Posterior cingulate gyrus (tissue), 11 donors: ENCODE measurements at places on chromosomes 7 and 10.
A peak's percentile ranks its signal among the peaks of the same experiment; 100 is the strongest.

GRCh38 chr10:17647326-17647725 lies 3.4 kb downstream of the STAM start:
- no peak for DNase-seq

GRCh38 chr7:46454816-46455215 lies 533.7 kb upstream of the IGFBP3 start:
- no peak for DNase-seq

DNA sequence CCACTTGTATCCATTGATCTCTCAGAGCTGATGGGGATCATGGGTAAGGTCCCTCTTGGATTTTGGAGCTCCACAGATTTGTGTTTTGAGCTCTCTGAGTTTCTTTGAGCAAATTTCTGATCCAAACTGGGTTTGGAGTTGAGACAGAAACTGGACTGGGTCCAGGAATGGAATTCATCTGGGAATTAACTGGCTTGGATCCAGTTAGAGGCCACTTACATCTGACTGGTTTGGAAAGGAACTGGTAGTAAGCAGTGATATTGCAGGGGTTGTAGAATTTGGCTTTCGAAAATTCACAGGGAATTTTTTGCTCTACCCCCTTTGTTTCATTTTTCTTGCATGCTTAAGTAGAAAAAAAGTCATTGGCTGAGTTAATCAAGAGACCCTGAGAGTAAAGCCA lies 245.6 kb downstream of the SEMA3D start:
- DNase-seq = no peak

DNA sequence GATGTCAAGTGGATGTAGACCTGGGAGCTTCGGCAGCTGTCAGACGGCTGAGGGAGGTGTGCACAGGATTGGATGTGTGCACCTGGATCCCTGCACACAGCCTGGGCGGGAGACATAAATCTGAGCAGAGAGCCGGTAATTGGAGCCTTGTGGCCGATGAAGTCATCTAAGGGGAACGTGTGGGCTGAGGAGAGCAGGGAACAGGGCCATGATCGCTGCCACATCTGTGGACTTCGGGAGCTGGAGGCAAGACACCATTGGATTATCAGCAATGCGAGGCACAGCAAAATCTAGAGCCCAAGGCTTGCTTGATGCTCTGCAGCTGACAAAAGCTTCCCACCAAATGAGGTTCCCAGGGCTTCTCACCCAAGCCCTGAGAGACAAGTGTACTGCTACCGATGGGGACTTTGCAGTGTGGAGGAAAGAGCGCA lies 147.7 kb downstream of the PTPN20 start:
- no peak for DNase-seq

- no peak for DNase-seq
These were observed 399.1 kb upstream of the AKR1E2 start for GRCh38 chr10:4426866-4427265.

DNA sequence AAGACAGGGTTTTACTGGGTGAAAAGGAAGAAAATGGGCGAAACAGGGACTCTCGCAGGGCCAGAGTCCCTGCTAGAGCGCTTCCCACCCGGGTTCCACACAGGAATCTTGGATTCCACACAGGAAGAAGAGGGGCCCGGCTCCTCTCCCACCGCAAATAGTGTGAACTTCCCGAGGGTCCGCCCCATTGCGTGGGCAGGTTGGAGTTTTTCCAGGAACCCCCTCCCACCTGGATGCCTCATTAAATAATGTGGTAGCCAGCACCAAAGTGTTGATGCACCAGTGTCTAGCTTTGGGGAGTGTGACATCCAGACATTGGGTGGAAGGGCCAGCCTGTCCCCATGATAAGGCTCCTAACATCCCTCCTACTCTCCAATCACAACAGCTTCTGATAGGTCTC lies 330.3 kb upstream of the ZNF32 start:
- DNase-seq = no peak

DNA sequence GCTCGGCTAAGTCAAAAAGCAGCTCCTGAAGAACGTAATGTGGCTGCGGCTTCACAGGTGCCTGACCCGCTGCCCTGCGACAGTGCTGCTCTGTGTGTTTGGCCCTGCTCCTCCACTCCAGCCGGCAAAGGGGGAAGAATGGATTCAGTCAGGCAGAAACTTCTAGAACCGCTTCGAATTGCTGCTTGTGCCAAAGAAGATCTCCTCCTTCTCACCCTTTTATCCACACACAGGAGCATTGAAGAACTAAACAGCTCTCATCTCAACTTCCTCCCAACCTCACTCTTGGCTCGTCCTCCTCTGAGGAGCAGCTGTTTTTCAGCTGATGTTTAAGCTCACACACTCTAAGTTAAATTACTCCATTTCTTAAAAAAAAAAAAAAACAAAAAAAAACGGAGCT lies 651.4 kb downstream of the INHBA start:
- no peak for DNase-seq

- no peak for DNase-seq
These were observed 424.7 kb upstream of the FOXK1 start for GRCh38 chr7:4257146-4258111.

DNA sequence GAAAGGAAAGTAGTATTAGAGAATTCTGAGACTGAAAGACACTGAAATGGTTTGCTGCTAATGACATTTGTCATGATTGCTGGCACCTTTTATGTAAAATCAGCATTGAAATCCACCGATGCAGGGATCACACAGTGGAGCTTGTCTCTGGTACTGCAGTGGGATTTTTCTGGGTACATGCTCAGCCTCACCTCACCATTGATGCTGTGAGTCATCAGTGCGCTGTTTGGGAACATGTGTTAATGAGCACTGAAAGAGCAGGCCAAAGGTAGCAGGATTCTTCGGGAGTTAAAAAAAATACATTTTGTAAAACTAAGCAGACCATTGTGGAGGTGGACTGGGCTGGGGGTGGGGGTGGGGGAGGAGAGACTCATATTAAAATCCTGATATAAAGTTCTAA lies 174.9 kb downstream of the CREB5 start:
- no peak for DNase-seq

GRCh38 chr10:96991313-96991841 lies 159.3 kb downstream of the LCOR start:
- DNase-seq = no peak

DNA sequence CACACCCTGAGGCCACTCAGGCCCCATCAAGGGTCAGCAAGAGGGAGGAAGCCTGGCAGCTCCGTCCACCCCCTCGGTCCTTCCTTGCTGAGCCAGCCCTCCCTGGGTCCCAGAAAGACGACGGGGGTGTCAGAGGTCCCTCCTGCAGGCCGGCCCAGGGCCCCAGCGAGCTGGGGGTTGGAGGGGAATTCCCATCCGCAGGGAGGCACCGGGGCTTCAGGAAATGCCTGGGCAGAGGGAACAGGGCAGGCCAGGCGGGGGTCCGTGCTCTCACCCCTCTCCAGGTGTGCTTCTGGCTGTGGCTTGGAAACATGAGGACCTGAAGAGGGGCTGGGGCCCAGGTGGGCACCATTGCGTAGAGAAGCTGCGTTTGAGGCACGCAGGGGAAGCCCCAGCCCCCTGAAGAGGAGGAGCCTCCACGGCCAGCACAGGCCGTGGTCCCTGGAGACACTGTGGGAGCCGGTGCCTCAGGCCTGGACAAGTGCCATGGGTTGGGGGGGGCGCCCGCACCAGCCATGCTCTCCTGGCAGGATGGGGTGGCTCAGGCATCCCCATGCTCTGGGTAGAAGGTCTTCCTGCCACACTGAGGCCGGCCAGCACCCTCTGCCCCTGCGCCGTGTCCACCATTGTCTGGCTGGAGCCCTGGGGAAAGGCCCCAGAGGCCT lies 66.7 kb downstream of the PDGFA start:
- DNase-seq = no peak

- no peak for DNase-seq
These were observed 115.8 kb upstream of the SEC61G start for GRCh38 chr7:54874804-54875203.

DNA sequence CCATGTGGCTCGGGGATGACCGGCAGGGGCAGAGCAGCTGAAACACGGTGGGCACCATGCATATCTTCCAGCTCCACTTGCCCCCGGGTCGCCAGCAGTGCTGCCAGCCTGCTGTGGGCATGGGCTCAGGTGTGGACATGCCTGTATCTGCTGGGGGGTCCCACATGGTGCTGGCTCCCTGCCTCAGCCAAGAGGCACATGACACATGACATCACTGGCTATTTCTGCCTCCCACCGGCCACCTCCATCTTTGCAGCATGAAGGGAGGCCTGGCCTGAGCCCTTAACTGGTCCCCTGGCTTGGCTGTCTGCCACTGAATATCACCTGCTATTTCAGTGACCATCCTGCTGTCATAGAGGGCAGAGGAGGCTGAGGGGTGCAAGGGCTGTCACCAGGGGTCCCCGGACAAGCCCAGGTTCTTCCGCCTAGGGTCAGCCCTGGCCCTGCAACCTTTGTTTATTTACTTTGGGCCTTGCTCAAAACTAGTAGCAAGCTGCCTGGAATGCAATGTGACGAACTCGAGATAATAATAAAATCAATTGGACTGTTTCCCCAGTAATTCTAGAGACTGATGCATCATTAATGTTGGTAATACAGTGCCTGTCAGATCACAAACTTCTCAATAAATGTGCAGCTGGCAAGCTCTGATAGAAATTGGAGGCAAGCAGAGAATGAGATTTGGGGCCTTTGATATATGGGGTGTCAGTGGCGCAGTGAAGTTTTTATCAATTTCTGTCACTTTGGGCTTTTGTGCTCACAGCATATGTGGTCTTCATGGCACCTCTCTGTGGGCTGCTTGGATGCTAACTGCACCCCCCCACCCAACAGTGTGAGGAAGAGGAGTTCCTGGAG lies 28.5 kb downstream of the ZMIZ1 start:
- DNase-seq = no peak

- no peak for DNase-seq
These were observed 217.9 kb downstream of the SFMBT2 start for GRCh38 chr10:7192831-7193361.

DNA sequence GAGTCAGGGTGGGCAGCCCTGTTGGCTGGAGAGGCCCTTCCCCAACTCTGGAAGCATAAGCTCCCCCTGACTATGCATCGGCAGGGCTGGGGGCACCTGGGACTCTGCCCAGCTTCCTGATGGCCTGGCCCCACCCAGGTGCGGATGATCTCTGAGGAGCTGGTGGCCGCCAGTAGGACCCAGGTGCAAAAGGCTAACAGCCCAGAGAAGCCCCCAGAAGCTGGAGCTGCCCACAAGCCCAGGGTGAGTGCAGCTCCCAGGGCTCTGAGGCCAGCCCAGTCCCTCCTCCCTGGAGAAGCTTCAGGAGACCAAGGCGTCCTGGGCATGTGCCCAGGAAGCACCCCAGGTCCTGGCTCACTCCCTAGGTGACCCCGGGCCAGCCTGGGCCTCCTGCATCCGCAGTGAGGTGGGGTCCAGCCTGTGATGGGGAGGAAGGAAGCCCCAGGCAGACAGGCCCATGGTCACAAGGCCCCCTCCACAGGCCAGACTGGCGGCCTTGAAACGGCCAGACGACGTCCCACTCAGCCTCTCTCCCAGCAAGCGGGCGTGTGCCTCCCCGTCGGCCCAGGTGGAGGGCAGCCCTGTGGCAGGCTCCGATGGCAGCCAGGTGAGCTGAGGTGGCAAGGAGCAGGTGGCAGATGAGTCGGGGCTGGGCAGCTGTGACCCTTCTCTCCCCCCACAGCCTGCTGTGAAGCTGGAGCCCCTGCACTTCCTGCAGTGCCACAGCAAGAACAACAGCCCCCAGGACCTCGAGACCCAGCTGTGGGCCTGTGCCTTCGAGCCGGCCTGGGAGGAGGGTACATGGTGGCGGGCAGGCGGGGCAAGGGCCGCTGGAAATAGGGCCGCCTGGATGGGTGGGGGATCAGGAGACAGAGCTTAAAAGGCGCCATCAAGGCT lies 3.0 kb downstream of the LRWD1 start:
- DNase-seq = peak; percentile 75

GRCh38 chr10:12390733-12391132 lies 41.4 kb downstream of the CAMK1D start:
- DNase-seq = no peak

- DNase-seq = no peak
These were observed 5.2 kb upstream of the CFAP69 start for GRCh38 chr7:90239625-90240228.

DNA sequence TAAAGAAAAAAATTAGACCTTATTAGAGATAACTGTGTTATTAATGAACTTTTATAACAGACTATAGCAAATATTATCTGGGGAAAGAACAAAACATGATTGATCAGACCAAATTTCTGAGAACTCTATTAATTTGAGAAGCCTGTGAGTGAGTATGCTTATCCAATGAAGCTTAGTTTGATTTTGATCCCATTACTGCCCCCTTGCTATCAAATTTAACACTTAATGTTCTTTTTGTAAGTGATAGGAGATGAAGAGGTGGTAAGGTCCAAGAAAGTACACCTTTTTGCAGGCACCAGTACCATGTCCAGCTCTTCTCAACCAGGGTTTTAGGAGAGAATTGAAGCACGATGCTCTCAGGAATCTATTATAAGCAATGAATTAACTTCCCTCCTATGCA lies 49.9 kb downstream of the ZNF365 start:
- DNase-seq = no peak

GRCh38 chr7:78516450-78516849 lies 717.9 kb downstream of the PHTF2 start:
- DNase-seq = no peak

DNA sequence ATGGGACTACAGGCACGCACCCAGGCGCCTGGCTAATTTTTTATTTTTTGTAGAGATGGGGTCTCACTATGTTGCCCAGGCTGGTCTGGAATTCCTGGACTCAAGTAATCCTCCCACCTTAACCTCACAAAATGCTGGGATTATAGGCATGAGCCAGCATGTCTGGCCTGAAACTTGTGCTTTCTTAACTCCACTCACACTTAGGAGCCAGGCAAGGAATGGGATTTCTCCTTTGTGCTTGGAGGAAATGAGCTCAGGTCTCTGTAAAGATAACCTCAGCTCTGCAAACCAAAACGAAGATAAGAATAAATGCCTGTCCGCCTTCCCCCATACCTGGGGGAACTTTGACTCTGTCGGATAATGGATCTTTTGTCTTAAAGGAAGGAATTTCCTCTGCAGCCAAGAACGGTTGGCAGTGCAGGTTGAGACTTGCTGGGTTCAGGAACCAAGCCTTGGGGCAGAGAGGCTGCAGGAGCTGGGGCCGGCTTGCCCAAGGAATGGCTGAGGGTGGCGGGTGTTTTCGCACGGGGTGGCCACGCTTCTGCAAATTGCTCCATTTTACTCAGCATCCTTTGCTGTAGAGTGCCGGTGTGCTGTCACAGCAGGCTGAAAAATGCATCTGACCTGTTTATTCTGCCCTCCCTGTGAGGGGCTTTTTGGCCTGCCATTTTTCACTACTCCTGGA lies 174.2 kb downstream of the KIAA1217 start:
- no peak for DNase-seq

GRCh38 chr10:71131096-71131495 lies 81.3 kb upstream of the UNC5B start:
- DNase-seq = no peak

DNA sequence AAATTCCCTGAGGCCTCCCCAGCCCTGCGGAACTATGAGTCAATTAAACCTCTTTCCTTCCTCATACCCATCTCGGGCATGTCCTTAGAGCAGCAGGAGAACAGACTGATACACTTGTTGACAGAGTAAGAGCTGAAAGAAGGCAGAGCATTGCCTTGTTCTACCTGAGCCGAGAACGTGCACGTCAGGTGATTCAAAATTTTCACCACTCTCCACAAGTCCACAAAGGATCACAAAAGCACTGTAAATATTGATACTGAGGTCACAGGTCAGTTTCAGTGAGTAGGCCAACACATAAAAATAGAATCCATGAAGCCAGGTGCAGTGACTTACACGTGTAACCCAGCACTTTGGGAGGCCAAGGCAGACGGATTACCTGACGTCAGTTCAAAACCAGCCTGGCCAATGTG lies 27.8 kb downstream of the DCLRE1C start:
- DNase-seq = no peak
